ENCODE measurements at places on chromosomes 3 and 15.

DNA sequence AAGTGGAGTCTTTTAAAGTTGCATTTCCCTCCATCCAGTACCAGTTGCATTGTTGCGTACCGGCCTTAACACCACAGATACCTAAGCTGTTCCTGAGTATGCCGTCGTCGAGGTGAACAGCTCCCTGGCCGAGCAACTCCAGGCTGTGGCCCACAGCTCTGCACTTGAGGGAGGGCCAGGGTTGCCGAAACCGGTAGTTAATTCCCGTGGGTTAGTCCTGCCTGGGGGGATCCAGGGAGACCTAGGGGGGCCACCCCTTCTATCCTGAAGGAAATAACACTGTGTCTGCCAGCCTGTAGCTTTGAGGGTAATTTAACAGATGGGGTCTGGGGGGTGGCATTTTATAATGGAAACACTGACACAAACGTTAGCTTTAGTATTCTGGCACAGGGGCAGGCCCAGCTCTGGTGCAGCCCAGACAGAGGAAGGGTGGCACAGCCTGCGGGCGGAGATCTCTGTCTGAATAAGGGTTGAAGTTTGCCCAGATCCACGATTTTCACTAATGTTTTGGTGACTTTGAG is 60.8 kb downstream of the RGMA start:
- DNase-seq, result no peak

DNA sequence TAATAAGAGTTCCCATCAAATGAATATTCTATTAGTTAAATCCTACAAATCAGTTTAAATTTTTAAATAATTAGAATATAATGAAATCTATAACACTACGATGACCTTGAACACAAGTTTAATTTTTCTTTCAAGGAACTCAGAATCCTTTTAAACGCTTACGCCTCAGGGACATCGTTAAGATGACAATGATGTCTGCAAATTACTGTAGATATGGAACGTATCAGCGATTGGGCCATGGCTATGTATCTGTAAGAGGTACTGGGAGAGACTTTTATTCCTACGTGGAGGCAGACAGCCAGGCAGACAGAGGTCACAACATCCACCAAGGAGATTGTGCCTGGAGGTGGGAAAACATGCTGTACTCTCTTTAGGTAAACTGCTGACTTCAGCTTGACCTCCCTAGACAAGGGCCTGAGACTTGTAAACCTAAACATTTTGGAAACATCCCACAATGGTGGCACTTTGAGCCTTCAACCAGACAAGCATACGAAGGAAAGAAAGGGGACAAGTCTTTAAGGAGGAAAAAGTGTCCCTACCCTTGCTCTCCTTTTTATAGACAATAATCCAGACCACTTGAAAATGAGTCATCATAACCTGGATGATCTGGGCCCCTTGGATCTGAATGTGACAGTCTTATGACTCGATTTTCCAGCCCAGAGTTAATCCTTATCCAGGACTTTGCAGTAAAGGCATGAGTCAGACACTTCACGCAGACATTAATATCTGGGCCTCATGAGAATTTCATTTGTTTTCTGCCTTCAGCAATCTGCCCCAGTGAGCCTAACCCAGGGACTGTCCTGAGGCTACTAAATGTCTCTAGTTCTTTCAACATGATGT is 6.8 kb upstream of the LDHAL6B start:
- peak; percentile 22 for DNase-seq

- DNase-seq, result no peak
These were observed 5.6 kb upstream of the FEM1B start for GRCh38 chr15:68271854-68272471.

DNA sequence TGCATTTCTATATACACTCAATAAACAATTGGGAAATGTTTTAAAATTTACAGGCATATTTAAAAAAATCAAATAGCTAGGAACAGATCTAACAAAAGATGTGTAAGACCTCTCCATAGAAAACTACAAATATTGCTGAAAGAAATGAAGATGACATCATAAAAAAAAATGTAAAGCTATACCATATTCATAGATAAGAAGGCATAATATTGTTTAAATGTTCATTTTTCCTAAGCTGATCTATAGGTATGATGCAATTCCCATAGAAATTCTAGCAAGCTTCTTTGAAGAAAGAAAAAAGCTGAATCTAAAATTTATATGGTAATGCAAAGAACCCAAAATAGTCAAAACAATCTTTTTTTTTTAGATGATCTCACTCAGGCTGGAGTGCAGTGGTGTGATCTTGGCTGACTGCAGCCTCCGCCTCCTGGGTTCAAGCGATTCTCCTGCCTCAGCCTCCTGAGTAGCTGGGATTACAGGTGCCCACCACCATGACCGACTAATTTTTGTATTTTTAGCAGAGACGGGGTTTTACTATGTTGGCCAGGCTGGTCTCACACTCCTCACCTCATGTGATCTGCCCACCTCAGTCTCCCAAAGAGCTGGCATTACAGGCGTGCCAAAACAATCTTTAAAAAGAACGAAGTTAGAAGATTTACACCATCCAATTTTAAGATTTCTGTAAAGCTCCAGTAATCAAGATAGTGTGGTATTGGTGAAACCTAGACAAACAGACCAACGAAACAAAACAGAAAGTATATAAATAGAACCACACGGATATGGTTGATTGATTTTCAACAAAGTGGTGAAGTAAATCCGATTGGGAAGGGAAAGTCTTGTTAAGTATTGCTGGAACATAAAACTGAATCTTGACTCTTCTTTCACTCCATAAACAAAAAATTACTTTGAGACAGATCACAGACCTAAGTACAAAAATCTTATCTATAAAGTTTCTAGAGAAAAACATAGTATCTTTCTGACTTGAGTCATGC is 6.3 kb upstream of the BHLHE40 start:
- DNase-seq, result no peak

GRCh38 chr15:99104788-99105513 is at the start of gene SYNM:
TSS of gene SYNM (plus strand) at chr15:99105080. CDS start at chr15:99105200, 120 bp downstream.
- DNase-seq, result peak; percentile 26

GRCh38 chr3:43215663-43216275 is 70.6 kb upstream of the SNRK start:
- DNase-seq, result no peak

GRCh38 chr3:50138266-50139200 is 16.6 kb upstream of the SEMA3F start:
- DNase-seq, result no peak

DNA sequence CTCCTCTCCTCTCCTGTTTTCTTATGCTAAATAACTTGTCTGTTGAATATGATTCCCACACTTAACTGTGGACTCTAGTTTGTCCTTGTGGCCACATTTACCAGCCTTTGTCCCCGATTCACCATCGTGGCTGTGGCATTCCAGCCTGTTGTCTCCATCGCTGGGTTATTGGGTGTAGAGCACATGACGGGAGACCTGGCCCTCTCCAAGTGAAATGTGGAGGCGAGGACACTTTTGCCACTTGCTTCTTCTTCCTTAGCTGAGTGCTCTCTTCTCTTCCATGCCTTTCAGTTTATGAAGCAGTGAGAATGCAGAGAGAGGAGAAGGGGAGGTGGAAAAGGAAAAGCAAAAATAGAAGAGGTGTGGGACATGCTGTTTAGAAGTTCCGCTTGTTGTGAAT is 61.5 kb upstream of the SAMMSON start:
- DNase-seq, result no peak

GRCh38 chr3:152276681-152277080 is 8.0 kb downstream of the MBNL1 start:
- DNase-seq, result no peak

DNA sequence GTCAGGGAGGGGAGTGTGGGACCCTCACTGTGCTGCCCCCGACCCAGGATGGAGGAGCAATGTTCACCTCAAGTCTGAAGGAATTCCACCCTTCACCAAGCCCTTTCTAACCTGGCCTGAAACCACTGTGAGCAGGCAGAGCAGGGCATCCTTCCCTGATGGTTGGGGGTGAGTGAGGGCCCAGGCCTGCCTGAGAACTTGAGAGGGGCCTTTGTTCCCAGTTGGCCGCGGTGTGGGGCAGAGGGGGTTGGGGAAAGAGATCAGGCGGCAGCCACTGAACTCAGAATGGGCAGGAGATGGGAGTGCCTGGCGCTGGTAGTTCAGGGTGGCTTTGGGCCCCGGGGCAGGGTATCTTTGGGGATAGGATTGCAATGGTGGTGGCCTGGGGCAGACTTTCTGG is 103.5 kb upstream of the RPL32 start:
- DNase-seq, result no peak

GRCh38 chr3:59573911-59574310 is 524.1 kb upstream of the CFAP20DC start:
- DNase-seq, result no peak

- peak; percentile 75 for DNase-seq
These were observed 976 bp downstream of the DIS3L start for GRCh38 chr15:66294157-66294931.

DNA sequence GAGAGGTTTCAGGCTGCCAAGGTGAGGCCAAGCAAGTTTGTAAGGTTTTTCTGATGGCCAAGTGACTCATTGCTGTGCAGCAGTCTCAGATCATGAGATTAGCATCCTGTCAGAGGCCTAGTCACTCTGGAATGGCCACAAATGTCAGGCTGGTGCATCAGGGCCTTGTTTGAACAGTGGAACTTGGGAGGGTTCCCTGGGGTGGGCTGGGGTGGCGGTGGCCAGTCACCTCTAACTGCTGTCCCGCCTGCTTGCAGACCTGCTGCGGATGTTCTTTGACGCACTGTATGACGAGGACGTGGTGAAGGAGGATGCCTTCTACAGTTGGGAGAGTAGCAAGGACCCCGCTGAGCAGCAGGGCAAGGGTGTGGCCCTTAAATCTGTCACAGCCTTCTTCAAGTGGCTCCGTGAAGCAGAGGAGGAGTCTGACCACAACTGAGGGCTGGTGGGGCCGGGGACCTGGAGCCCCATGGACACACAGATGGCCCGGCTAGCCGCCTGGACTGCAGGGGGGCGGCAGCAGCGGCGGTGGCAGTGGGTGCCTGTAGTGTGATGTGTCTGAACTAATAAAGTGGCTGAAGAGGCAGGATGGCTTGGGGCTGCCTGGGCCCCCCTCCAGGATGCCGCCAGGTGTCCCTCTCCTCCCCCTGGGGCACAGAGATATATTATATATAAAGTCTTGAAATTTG is 2.8 kb upstream of the FAM131A start:
- DNase-seq, result no peak

DNA sequence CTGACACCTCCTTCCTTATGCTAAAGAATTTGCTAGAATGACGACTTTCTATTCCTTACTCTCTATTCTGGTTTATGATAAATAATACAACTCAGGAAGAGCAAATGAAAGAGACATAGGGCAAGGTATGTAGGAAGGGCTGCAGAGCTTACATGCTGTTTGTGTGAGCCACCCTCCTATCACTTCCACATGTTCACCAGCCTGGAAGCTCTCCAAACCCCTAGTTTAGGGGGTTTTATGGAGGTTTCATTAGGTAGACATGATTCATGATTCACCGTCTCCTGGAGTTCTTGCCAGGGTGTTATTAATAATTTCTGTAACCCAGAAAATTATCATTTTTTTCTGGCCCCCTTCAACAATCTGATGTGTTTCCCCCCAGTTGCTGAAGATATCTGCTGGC is 172.1 kb upstream of the COL8A1 start:
- no peak for DNase-seq

DNA sequence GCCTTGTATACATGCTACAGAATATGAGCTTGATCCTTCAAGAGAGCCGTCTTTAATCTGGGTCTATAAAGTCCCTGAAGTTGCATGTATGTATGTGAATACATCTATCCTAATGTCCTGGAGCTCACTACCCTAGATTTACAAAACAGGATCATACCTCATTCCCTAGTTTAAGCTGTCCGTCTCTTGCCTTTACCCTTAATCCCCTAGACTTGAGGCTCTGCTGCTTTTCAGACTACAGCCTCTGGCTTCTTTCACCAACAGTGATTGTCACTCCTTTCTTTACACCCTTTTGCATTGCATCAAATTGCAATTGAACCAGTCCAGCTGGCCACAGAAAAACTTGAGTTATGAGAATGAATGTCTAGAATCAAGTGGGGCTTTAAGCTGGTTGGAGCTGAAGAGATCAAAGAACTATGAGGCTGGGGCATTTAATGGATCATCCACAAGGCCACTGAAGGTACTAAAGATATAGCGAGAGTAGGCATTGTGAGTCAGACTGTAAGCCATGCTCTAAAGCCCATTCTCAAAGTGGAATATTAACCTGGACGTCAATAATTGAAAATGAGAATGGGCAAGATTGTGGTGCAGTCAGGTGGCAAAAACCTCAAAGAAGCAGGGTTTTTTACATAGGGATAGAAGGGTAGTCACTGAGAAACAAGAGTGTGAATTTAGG is 12.3 kb upstream of the PLD1 start:
- DNase-seq, result no peak

GRCh38 chr15:70053001-70053715 is 44.6 kb downstream of the TLE3 start:
- DNase-seq, result no peak

GRCh38 chr3:173685456-173685855 is 287.9 kb downstream of the NLGN1 start:
- DNase-seq, result no peak

GRCh38 chr3:82194870-82195269 is 433.4 kb upstream of the GBE1 start:
- no peak for DNase-seq

- DNase-seq, result no peak
These were observed 55.9 kb downstream of the ARHGAP31 start for GRCh38 chr3:119350114-119350513.

DNA sequence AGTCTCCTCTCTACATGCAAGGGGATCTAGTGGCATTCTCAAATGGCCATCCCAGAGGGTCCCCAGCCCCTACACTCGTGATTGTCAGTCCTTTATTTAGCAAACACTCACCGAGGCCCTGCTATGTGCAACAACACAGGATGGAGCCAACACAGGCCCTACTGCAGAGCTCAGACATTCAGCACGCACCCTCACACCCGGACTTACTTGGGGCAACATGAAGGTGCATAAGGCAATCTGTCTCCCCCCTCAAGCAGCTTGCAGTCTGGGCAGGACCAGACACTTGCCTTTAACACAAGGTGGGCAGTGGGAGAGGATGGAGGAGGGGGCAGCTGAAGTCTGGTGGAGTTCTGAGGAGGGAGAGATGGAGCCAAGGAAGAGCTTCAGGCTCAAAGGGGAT is 258.4 kb downstream of the XXYLT1 start:
- no peak for DNase-seq

DNA sequence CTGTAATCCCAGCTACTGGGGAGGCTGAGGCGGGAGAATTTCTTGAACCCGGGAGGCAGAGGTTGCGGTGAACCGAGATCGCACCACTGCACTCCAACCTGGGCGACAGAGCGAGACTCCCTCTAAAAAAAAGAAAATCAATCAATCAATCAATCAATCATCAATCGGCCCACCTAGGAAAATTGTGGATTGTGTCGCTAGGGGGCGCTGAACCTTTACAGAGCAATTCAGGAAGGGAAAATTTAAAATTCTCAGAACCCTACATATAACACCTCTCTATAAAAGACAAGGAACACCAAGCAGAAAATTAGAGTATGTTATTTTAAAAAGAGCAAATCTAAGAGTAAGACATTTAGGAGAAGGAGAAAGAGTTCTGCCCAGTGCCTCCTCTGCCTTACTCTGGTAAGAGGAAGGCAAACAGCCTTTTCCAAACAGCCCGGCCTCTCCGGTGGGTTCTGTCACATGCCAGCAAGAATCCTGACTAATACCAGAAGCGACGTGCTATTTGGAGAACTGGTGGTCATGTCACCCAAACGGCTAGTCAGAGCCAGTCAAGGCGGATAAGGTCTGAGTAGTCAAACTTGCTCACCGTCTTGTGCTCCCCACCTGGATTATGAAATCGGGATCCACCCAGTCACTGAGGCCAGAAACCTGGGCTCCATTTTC is 22.3 kb upstream of the SMCO1 start:
- DNase-seq, result no peak

- peak; percentile 5 for DNase-seq
These were observed 62.1 kb upstream of the SLC6A11 start for GRCh38 chr3:10753964-10754363.

Measured in fibroblast of skin of left quadriceps (primary cell).